ENCODE measurements at places on chromosomes 6 and 20. TPM values are rescaled to one million over a fixed set of nuclear protein-coding genes. Genes with fewer than 3 reads are reported as not detected.
A peak's percentile ranks its signal among the peaks of the same experiment; 100 is the strongest.

DNA sequence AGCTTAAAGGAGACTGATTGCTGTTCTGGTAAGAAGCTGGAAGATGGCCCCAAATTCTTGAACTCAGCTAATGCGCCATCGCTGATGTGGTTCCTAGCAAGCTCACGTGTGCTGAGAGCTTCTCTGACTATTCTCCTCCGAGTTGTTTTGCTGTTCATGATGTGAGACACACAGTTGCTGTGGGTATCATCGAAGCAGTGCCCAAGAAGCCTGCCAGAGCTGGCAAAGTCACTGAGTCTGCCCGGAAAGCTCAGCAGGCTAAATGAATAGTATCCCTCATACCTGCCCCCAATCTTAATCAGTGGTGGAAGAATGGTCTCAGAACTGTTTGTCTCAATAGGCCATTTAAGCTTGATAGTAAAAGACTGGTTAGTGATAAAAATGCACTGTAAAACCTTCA is 28.3 kb upstream of the BCLAF1 start:
- no peak for DNase-seq

PRDM13 gene
- not detected for total RNA-seq

SPDEF gene
- total RNA-seq = not detected

DNA sequence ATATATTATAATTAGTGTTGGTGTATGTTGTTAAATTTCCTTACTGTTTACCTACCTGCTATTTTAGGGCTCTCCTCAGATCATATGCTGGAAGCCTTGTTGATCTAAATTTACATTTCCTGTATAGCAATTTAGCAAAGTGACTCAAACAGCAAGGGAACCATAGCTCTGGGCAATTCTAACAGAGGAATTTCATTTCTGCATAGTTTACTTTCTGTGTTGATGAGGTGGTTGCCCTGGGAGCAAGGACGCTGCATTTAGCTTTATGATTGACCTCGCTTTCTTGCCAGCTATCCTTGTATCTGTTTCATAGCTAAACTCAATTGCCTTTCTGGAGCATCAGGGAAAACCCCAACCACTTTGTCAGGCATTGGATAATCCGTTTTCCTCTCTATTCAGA is 810.8 kb downstream of the GRIK2 start:
- DNase-seq = no peak

GRCh38 chr6:149277621-149278020 is 39.9 kb upstream of the TAB2 start:
- DNase-seq = no peak

AVP gene
- not detected for total RNA-seq

GRCh38 chr20:43976547-43976946 is 61.9 kb downstream of the TOX2 start:
- DNase-seq = no peak

GRCh38 chr20:56247954-56248782 is at the start of gene MC3R:
TSS of gene MC3R (plus strand) at chr20:56248732. CDS start at chr20:56248844, 112 bp downstream.
- peak; percentile 16 for DNase-seq

GRCh38 chr6:156955494-156956183 is 178.5 kb downstream of the ARID1B start:
- no peak for DNase-seq

DNA sequence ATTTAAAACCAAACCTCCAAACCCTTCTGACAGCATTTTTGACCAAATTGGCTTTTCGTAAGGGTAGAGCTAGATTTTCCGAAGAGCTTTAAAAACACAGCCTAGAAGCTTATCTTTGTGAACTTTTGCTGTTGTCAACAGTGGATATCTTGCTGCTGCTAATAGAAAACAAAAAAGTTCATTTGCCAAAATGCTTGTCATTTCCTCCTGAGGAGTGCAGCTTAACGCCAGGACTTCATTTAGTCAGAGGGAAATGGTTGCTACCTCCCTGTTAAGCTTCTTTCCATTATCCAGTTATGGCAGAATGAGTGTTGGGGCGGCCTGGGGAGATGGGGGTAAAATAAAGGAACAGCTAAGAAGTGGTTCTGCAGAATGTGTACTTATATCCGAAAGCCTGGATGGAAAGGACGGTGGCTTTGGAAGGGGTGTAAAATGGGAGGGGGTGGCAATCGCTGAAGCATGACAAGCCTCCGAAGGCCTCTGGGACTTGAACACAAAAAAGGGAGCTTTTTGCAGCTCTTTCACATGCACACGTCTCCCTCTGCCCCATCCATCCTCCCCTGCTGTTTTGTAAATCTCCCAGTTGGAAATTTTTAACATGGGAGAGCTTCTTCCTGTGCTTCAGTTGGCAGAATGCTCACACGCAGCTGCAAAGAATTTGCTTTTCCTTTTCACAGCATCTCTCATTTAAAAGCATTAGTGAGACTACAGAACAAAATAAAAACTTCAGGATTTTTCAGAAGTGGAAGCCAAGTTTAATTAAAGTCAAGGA is 22.5 kb downstream of the JARID2 start:
- DNase-seq = no peak

NTSR1 gene
- total RNA-seq = 9.0 TPM

- DNase-seq = no peak
These were observed 4.8 kb downstream of the BCAS1 start for GRCh38 chr20:54065601-54066038.

DNA sequence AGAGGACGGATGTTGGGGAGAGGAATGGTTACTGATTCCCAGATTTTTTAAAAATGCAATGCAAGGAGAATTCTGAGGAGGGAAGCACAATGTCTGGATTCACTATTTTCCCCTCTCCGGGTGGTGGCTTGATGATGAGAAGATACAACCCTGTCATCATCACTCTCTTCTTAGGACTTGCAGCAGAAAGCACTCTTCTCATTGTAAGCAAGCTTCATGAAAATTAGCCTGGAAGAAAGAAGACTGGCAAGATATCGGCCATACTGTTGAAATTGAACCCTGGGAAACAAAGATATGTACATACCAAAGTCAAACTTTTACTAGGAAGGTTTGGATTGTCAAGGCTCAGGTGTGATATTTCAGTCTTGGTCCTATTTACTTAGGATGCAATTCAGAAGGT is 195.7 kb downstream of the EDN1 start:
- DNase-seq = no peak

COL21A1 gene
- not detected for total RNA-seq

DNA sequence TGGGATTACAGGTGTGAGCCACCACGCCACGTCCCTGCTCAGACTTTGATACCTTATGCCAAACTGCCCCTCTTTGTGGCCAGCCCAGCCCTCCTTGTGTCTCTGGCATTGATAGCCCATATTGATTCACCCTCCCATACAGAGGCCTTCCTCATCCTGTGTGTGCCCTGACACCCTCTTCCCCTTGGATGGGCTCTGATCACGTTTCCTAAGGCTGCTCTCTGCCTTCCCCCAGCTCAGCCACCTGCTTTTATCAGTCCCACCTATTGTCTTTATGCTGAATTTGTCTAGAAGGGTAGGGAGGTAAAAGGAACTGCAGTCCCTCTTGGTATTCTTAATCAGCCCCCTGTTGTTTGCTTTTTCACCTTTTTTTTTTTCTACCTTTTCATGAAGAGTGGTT is 95.9 kb downstream of the CDKAL1 start:
- no peak for DNase-seq

GRCh38 chr6:90863043-90863442 is 276.2 kb upstream of the MAP3K7 start:
- no peak for DNase-seq

DNA sequence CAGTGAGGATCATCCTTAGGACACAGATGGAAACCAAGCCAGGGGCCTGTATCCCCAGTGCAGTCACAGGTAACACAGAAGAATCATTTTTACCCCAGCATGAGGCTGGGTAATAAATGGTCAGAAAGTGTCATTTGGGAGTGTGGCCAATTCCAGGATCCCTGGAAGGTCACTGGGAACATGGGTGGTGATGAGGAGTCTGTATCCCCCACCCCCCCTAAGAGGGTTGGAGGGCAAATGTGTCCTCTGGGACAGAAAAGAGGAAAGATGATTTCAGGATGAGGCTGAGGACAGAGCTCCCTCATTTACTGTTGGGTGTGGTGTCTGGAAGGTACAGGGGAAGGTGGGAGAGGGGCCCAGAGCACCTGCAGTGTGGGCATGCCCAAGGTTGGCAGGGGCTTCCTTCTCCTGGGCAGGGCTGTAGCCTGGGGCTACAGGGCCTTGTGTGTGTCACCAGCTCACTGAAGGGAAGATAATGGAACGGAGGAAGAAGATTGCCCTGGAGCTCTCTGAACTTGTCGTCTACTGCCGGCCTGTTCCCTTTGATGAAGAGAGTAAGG is 34.5 kb downstream of the PLCG1 start:
- no peak for DNase-seq

DNA sequence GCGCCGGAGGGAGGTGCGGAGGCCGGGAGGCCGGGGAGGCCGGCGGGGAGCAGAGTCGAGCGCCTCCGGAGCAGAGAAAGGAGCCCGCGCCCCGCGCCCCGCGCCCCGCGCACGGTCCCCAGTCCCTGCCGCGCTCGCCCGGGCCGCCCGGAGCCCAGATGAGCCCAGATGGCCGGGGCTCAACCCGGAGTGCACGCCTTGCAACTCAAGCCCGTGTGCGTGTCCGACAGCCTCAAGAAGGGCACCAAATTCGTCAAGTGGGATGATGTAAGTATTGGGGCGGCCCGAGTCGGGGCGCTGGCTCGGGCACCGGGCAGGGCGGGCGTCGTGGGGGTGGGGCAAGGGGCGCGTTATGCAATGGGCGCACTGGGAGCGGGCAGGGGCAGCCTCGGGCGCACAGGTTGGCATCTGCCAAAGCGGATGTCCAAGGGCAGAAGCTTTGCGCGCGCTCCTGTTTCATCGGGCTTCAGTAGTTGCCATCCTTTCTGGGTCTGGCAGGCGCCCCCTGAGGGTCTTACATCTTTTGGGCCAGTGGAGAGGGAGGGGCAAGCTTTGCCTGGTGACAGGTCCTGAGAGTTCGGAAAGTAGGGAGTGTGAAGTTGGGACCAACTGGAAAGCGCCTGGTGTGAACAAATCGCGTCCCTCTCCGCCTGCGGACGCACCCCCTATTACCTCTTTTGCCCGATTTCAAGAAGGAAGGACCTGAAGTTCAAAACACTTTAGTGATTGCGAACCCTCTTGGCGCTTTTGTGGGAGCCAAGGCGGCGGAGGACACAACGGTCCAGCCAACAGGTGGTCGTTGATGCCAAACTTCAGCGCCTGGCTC is 631 bp downstream of the PLCB1 start:
- DNase-seq = no peak

PRSS16 gene
- total RNA-seq = 0.62 TPM
